Activated CD4-positive, alpha-beta T cell treated with anti-CD3 and anti-CD28 coated beads for 48 hours (primary cell): ENCODE measurements at places on chromosomes 7 and 10.

GRCh38 chr10:127091354-127091753 is 105.0 kb downstream of the INSYN2A start:
- DNase-seq = no peak

- DNase-seq = no peak
Observed at GRCh38 chr7:106514881-106515280, 146.1 kb downstream of the CCDC71L start.

DNA sequence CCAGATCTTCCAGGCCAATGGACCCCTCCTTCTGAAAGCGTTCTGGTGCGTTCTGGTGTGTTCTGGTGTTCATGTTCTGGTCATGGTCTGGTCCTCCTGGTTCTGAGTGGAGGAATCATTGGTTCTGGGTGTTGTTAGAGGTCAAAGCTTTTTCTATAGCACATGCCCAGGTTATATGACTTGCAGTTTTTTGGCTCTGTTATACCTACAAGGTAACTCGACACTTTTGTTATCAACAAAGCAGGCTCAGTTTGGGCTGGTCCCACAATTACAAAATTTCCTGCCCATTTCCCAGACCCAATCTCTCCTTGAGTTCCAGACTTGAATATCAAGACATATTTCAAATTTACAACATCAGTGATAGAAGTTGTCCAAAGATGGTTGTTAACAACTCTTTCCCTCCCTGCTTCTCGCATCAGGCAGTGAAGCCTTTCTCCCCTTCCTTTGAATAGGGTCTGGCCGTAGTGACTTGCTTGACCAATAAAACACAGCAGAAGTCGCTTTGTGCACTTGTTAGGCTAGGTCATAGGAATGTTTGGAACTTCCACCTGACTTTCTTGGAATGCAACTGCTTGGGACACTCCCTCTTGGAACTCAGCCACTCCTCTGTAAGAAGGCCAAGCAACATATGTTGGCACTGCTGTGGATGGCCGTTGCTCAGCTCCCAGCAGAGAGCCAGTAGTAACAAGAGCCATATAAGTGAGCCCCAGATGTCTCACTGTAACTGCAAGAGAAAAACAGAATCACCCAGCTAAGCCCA is 83.1 kb upstream of the STEAP1B start:
- DNase-seq = no peak

GRCh38 chr7:152859781-152860191 is 100.2 kb downstream of the ACTR3B start:
- peak; percentile 19 for DNase-seq

GRCh38 chr10:47287365-47287802 is 12.6 kb upstream of the GDF10 start:
- no peak for DNase-seq

DNA sequence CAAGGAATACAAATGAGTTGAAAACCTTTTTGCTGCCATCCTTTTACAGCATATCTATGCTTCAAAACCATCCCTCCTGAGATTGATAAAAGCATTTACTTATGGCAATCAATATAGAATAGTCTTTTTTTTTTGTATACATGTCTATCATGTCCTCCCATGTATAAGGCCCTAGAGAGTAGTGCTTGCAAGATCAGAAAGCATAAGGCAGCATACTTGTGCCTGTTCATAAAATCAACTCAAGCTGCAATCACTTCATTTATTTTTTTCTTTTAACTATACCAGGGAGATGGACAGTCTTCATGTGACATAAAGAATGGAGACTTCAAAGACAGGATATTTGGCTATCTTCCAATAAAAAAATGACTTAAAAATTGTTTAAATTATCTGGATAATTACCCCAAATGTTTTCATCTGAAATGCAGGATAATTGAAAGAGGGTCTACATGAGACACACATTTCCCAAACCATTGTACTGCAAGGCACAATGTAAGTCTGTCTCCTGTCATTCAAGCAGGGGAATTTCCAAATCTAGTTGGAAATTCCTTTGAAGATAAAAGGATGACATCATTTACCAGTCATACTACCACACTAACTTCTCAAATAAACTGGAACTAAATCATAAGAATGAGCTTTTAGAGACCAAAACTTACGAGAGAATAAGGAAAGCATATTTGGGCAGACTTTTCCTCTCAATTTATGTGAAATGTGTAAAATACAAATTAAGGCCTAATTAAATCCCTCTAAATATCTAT is 22.5 kb downstream of the LRRN3 start:
- no peak for DNase-seq

- DNase-seq = no peak
Observed at GRCh38 chr10:81903472-81903871, 28.5 kb downstream of the NRG3 start.

- DNase-seq = no peak
Observed at GRCh38 chr10:130994845-130995244, 316.7 kb downstream of the TCERG1L start.

DNA sequence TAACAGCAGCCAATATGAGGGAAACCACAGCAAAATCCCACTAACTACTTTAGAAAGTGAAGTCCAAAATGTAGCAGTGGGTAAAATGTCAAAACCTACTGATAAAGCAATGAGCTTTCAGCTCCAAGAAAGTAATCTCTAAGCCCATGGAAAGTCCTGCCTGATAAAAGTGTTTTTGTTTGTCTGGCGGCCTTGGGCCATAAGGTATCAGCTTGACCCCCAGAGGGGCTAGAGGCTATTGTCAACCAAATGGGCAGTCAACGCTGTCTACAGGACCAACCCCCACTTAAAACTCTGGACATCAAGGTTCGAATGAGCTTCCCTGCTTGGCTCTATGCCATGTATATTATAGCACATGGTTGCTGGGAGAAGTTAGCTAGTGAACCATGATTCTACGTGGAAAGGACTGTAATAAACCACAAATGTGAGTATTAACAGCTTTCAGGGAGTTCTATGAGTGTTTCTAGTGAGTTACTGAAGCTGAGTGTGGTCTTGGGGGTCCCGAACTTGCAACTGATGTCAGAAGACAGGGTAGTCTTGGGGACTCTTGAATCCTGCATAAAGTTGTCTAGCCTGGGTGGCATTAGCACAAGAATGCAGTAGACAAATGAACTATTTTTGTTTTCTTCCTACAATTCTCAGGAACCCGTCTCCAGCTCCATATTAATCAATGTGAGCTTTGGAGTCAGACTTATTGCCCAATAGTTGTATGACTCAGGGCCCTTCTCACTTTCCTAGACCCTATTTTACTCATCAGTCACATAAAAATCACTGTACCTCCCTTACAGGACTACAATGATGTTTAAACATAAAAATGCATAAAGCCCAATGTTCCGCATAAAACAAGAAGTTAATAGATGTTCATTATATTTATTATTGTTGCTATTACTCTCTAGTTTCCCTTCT is 164.9 kb downstream of the DGKI start:
- DNase-seq = no peak

GRCh38 chr7:64868499-64868898 is 34.6 kb upstream of the ZNF273 start:
- no peak for DNase-seq

GRCh38 chr10:119341459-119342301 is 134.3 kb downstream of the GRK5 start:
- peak; percentile 70 for DNase-seq

GRCh38 chr7:123624527-123625183 is 23.0 kb downstream of the ASB15 start:
- peak; percentile 81 for DNase-seq

DNA sequence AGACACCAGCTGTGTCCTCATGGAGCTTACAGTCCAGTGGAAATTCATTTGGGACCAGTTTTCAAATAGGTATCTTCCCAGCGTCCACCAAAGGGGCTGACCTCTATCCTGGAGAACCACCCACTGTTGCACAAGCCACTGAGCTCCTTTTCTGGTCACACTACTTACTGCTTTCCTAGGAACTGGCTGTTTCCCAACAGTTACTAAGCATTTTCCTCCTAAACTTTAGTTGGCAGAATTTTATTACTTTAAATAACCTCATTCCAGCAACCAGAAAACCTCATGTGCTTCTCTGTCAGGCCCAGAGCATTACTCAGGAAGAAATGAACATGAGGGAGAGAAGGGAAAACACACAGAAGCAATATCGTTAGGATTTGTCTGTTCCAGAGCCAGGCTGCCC is 183.1 kb downstream of the GPAM start:
- no peak for DNase-seq

GRCh38 chr10:122566632-122567031 is 6.1 kb downstream of the DMBT1 start:
- no peak for DNase-seq

- no peak for DNase-seq
Observed at GRCh38 chr7:13851736-13852135, 137.7 kb downstream of the ETV1 start.

- peak; percentile 33 for DNase-seq
Observed at GRCh38 chr10:103598654-103599115, 105.2 kb downstream of the NEURL1 start.

GRCh38 chr10:118505363-118505762 is 90.1 kb downstream of the PRLHR start:
- DNase-seq = no peak

DNA sequence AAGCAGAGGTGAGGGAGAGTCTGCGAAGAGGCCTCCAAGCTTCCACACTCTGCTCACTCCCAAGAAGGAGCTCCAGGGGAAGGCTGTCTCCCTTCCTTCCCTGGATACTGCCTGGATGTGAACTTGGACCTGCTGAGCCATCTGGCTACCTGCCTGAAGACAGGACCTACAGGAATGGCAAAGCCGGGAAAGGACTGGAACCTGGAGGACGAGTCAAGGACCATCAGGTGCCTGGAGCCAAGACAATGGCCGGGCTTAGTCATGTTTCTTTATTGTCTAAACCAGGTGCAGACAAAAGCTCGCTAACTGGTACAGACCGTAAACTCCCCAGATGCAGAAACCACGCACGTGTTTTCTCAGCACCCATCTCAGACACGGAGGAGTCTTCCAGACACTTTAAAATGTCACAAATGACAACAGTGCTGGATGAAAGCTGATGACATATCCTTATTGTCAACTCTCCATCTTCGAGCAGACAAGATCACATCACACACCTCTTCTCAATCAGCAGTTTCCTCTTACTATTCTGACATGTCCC is 12.1 kb downstream of the ASB13 start:
- no peak for DNase-seq

GRCh38 chr7:83547526-83547925 is 101.4 kb downstream of the SEMA3E start:
- no peak for DNase-seq

DNA sequence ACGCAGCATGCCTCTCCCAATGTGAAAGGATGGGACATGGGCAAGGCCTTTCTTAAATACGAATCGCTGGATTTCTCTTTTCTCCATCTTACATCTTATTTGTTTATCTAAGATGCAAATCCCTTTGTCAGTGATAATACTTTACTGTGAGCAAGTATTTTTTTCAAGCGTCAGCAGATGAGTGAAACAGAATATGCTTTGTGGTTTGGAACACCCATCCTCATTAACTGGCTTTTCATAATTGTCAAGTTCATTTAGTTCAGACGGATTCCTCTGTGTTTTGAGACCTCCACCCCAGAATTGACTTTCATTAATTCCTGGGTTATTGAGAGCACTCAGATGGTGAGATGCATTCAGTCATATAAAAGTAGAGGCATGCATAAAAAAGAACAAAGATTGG is 149.8 kb downstream of the NSUN6 start:
- no peak for DNase-seq

- no peak for DNase-seq
Observed at GRCh38 chr7:16233517-16233916, 187.8 kb downstream of the CRPPA start.

DNA sequence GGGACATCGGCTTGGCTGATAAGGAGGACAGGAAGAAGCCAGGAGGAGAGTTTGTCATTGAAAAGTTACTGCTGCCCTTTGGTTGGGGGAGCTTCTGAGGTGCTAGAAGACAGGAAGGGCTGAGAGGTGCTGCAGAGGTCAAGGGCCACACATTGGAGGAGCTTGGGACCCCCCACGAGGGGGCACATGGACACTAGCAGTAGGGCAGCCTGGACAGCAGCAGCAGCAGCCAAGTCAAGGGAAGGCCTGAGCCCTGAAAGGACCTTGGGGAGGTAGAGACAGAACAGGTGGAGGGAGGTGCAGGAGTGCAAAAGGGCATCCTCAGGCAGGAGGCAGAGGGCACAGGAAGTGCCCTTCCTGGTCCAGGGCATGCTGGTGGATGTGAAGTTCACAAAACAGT is 439.7 kb upstream of the IGFBP3 start:
- no peak for DNase-seq

DNA sequence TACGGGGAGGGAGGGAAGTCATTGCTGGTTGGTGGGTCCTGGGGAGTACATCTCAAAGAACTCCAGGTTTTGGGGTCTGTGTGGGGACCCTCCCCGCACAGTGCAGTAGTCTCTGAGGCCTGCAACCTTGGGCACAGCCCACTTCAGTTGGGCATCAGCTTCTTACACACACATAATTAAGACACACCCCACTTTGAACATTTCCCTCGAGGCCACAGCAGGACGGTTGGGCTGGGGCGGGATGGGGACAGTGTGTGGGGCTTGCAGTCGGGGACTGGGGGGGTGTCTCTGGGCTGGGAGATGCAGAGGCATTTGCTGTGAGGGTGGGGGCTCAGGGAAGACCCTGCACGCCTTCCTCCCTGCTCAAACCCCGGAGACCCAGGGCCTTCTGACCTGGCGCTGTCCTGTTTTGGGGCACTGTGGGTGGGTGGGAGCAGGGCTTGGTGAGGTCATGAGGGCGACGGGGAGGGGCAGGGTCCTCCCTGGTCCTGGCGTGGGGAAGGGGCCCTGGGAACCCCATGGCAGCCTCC is 1.3 kb downstream of the LFNG start:
- DNase-seq = no peak

- DNase-seq = no peak
Observed at GRCh38 chr7:31633894-31634494, 53.0 kb upstream of the PPP1R17 start.

DNA sequence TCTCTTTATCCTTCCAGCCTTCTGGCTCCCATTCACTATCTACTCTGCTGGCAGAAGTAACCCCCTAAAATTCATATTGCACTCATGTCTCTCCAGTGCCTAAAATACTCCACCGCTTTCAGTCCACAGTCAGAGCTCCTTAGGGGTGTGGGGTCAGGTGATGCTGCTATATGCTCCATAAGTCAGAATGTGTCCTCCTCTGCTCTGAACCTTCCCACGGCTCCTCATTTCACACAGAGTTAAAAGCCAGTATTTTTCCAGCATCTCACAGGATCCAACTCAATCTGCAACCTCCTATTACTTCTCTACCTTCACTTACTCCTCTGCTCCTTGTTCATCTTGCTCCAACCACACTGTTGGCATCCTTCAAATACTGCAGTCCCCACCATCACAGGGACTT is 31.1 kb upstream of the CHCHD3 start:
- DNase-seq = no peak

- DNase-seq = no peak
Observed at GRCh38 chr7:50795831-50796230, 13.1 kb upstream of the GRB10 start.
